ENCODE measurements at places on chromosomes 2 and 18. TPM values are rescaled to one million over a fixed set of nuclear protein-coding genes. Genes with fewer than 3 reads are reported as not detected.

DNA sequence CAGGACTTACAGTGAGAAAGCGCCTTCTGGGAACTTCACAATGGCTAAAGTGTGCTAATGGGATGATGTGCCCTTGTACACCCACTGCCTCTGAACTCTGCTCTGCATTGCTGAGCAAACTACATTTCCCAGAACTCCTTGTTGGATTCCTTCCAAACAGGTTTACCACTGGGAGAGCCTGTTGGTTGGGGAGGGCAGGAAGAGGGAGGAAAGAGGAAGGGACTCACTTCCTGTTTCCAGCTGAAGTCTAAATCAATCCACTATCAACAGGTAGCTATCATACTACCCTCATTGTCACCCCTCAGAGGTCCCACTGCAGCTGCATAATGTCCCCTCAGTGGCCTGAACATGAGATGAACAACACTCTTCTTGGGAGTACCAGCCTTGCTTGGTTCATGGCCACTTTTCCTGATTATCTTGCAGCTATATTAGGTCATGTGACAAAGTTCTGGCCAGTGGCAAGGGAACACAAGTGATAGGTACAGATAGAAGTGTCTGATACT lies 109.7 kb downstream of the MSH2 start:
- no peak for DNase-seq

CD8B2 gene
- polyA plus RNA-seq, result 0.19 TPM

- no peak for DNase-seq
These were observed 547.2 kb downstream of the ZNF804A start for GRCh38 chr2:185145316-185146121.

CRYGC gene
- not detected for polyA plus RNA-seq

- no peak for DNase-seq
These were observed 246.9 kb downstream of the IRS1 start for GRCh38 chr2:226552571-226553285.

All from right renal pelvis (tissue), 4 donors.